Left ventricle myocardium inferior (tissue), 1 donor: ENCODE measurements at places on chromosomes 3 and 15. TPM values are rescaled to one million over a fixed set of nuclear protein-coding genes. Genes with fewer than 3 reads are reported as not detected.

DNA sequence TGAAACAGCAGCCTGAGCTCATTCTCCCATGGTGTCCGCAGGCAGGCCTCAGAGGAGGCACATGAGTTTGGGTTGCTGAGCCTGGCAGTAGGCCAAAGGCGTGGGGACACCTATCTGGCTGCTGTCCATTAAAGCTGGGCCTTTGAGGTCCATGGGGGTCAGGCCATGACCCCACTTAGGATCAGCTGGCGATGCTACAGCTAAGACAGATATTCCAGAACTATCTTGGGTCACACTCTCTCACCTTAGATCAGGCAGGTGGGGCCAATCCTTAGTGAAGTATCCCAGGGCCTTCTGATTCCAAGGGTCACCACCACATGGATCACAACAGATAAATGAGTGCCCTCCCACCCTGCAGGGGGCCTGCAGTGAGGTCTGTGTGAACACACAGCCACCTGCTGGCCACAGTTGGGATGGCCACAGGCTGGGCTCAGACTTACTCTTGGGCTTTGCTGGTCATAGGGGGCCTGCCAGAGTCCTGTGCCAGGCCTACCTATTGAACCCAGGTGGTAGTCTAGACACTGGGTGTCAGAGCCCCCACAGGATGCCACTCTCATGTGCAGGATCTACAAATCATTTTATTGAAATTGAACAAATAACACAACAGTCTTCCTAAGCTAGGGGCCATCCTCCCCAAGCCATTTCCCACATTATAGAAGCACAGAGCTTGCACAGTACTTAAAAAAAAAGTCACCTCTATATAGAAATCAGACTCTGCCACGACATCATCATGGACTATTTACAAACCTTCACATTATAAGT, 2.0 kb upstream of the HYAL2 start:
- peak; percentile 74 for DNase-seq

DNA sequence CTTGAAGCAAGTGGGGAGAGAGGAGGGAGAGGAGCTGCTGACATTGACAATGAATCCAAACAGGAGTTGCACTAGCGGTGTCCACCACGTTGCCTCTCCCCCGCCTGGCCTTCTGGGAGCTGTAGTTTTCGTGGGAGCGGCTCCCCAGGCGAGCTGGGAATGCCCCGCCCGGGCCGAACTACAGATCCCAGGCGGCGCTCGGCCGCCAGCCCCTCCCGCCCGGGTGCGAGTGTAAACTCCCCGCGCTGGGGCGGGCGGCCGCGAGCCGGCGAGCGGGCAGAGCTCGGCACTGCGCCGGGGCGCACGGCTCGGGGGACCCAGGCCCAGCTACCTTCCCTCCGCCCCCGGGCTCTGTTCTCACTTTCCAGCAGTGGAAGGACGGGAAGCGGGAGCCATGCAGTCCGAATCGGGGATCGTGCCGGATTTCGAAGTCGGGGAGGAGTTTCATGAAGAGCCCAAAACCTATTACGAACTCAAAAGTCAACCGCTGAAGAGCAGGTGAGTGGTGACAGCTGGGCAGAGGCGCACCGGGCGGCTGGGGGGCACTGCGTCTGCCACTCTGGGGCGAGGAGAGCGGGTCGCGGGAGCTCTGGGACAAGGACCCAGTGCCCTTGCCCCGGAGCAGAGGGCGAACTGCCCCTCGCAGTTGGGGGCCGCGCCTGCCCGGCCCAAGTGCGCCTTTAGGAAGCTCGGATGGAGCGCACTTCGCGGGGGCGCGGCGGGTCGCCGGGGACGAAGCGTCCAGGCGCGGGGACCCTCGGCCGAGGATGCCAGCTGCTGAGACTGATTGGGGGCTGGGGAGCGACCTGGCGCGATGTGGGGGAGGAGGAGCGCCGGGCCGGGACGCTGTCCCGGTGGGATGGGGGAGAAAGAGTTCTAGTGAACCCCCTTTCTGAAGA, at the start of gene MITF:
TSS of gene MITF (plus strand) at position 261 of the 899 bp plus-strand sequence. CDS start at position 395, 134 bp downstream.
- DNase-seq, result peak; percentile 94

The WNT5A gene
- total RNA-seq, result 3.8 TPM

DNA sequence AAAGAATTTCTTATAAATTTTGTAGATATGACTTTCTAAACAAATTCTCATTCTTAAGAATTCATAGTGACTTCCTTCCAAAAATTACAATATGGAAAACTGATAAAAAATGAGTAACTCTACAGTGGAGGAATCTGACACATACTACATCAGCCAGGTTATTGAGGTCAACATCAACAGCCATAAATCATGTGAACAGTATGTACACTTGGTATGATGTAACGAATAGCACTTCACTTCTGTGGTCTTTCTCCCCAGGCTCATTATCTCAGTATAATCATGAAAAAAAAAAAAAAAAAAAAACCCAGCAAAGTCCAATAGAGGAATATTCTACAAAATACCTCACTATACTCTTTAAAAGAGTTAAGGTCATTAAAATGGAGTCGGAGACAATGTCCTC, 111.2 kb upstream of the SUCLG2 start:
- DNase-seq, result no peak

The CYP8B1 gene
- total RNA-seq, result not detected

The GOLGA6L7 gene
- total RNA-seq, result not detected

The MLH1 gene
- 55.6 TPM for total RNA-seq

- DNase-seq, result no peak
These were observed 3.3 kb upstream of the CNTN3 start for GRCh38 chr3:74617776-74618175.

DNA sequence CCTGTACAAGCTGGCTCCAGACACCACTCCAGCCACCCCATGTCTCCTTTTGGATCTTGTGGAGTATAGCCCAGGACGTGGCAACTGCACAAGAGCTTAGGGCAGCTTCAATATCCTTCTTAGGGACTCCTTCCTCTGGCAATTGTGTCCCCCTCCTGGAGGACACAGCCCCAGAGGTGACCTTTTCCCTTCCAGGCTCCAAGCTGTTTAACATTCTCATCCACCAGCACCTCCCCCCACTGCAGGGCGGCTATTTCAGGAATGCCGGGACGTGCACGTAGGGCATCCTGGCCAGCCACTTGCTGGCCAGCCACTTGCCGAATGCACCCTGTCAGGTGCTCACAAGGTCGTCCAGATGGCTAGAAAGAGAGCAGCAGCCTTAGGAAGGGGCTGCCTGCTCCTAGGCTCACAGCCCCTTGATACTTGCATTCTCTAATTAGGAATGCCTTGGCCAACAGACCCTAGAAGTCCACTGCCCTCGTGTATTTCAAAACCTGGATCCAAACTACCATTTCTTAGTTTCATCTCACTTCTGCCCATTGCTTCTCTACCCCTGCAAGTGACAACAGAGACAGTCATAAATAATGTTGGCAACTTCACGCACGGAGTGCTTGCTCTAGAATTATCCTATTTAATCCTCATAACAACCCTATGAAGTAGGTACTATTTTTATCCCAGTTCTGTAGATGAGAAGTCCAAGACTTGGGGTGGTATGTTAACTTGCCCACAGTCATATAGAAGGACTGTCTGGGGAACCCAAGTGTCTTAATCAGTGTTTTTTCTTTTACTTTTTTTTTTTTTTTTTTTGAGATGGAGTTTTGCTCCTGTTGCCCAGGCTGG, 24.5 kb upstream of the IDH2 start:
- DNase-seq, result peak; percentile 78

The TM6SF1 gene
- 4.7 TPM for total RNA-seq

The RPL22L1 gene
- 12.4 TPM for total RNA-seq

GRCh38 chr3:144032531-144033239, 61.1 kb downstream of the DIPK2A start:
- no peak for DNase-seq

The ARRDC4 gene
- total RNA-seq, result 11.8 TPM

The EPHB1 gene
- total RNA-seq, result 1.3 TPM

- DNase-seq, result no peak
These were observed 71.1 kb upstream of the DLG1 start for GRCh38 chr3:197369545-197369944.

The TMCO5A gene
- not detected for total RNA-seq

DNA sequence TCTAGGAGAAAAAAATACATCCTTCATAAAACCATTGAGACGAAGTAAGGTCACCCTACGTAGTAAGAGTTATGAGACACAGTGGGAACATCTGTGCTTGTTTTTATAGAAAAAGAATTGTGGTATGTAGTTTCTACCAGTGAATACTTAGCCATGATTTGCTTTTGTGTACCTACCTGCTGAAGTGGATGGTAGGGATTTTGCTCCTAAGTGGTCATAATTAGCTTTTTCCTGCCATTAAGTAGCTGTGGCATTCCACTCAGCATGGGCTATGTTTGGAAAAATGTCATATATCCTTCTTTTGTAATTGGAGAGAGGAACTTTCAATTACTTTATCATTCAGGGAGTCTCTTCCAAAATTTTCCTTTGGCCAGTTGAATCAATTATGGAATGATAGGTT, 63.7 kb downstream of the CHD2 start:
- DNase-seq, result no peak

The PP2D1 gene
- not detected for total RNA-seq

GRCh38 chr3:159804726-159805410, 183.8 kb upstream of the IL12A start:
- DNase-seq, result peak; percentile 37

The RYR3 gene
- 0.08 TPM for total RNA-seq

DNA sequence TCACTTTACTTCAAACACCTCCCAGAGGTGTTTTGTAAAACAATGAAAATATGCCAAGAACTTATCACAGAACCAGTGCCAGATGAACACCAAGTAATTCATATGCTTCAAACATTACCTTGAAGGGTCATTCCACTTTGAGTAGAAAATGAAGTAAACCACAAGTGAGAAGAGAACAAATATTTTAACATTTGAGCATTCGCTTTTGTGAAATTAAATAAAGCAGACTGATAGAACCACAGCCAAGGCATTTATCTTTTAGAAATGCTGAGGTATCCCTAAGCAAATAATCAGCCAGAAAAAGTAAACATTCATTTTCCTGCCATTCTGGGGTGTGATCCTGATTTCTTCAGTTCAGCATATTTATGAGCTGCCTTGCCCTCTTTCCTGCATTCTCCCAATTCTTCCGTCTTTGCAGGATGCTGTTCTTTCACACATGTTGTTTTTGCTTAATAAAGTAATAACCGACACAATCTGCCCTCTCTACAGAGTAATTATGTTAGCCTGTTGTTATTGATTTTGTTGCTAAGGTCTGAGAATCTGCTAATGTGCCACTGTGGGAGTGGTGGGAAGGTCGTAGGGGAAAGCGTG, 235.6 kb upstream of the TGFBR2 start:
- DNase-seq, result no peak

DNA sequence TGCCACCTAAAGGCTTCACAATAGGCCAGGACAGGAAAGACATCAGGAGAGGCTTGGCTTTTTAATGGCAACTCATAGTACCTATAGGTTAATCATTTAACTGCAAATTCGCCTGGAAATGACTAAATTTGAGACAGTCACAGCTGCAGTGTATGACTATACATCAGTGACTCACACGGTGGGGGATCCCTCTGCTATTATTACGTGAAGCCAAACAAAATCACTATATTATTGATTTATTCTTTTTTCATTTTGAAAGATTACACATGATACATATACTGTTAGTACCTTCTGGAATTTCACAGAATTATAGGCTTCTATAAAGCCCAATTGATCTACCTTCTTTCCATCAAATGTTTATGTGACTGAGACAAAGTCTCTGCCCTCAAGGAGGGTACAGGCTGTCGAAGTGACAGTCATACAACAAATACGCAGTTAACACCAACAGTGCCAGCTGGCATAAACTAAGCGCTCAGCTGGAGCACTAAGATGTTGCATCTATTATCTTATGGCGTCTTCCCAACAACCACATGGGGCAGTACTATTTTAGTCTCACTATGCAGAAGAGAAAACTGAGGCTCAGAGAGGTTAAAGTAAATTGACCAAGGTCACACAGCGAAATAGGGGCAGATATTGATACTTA, 82.0 kb upstream of the LMOD3 start:
- DNase-seq, result no peak

DNA sequence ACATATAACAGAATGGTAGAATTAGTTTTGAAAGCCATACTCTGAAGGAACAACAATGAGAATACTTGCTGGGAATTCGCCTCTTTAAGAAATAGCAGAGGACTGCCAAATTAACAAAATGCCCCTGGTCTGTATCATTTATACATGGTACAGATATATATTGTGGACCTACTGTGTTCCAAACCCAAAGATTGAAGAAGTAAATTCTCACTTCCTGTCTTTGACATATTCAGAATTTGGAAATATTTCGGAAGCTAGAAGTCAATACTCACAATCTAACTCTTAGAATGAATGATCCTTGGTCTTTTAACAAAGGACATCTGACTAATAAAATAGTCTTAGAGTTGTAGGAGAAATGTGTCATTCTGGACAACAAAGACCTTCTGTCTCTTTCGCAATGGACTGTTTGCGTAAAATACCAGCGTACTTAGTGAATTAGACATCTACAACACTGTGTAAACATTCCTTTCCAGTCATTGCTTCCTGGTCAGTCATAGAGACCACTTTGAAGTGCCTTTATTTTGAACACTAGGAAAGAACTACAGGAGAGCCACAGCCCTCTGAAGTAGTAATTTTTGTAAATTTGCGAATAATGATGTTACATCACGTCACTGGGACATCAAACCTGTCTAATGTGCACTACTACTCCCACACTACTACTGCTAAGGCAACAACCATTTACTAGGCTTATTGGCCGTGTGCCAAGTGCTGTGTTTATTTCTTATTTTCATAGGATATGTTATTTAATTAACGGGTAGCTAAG, 68.0 kb downstream of the CHL1 start:
- DNase-seq, result no peak

The GUCA1C gene
- 5.8 TPM for total RNA-seq

DNA sequence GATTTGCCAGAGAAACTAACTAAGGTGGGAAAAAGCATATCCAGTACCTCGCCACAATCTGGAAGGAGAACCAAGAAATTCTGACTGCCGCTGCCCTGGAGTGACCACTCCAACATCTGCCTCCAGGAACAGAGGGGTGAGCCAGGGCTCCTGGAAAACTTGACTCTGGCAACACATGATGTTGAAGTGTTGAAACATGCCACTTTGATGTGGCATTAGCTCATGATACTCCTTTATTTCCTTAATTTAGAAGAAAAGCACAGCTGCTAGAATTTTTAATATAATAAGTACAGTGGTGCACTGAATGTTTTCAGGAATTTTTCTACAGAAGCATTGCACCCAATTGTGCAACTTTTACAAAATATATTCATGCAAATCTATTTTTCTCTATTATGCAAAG, 109.9 kb upstream of the BCL6 start:
- DNase-seq, result no peak

GRCh38 chr3:13788522-13789424, 91.1 kb downstream of the WNT7A start:
- DNase-seq, result no peak

DNA sequence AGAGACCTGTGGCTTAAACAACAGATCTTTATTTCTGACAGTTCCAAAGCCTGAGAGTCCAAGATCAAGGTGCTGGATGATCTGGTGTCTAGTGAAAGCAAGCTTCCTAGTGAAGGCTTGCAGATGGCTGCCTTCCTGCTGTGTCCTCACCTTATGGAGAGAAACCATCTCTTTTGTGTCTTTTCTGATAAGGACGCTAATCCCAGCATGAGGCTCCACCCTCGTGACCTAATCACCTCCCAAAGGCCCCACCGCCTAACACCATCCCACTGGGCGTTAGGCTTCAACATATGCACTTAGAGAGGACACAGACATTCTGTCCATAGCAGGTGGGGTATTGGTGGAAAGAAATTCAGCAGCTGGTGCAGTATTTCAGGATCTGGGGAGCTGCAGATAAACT, 19.8 kb upstream of the LYSMD4 start:
- no peak for DNase-seq

The WNT7A gene
- total RNA-seq, result not detected

- DNase-seq, result no peak
These were observed at the start of gene SLC6A11 for GRCh38 chr3:10816019-10816862. SLC6A11 (plus strand) TSS chr3:10816228; CDS start chr3:10816266, 38 bp downstream.

The MRPS11 gene
- 75.6 TPM for total RNA-seq

GRCh38 chr3:187016639-187017345, 86.5 kb downstream of the ST6GAL1 start:
- no peak for DNase-seq
